ENCODE measurements at places on chromosomes 5 and 9.

DNA sequence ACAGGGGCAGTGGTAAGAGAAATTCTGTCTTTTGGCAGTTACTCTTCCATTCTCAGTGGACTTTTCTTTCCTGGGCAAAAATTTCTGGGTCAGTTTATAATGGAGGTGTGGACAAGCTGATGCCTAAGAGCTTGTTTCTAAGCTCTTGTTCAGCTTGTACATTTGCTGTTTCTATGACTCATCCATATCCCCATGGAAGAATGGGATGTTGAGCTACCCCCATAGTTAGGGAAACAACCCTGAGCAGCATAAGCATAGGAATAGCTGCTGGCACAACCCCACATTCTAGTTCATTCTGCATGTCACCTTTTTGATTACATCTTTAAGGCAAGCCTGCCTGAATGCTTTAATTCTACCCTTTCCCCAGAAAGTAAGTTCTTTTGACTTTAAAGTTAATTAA, 173.3 kb downstream of the PSAT1 start:
- no peak for DNase-seq

DNA sequence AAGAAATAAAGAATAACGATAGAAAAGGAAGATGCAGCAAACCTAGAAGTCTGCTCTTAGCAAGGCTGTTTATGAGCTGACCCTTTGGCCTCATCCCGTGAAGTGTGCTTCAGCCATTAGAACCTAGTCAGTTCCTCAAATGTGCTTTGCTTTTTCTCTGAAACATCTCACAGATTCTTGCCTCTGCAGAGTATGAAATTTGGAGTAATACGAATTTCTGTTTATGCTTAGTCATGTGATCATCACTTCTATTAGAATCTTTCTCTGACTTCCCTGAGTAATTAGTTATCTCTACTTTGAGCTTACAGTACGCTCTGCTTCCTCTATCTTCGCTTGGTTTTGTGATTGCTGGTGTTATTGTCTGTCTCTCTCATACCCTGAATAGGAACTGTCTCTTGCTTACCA, 11.3 kb downstream of the CYSTM1 start:
- no peak for DNase-seq

DNA sequence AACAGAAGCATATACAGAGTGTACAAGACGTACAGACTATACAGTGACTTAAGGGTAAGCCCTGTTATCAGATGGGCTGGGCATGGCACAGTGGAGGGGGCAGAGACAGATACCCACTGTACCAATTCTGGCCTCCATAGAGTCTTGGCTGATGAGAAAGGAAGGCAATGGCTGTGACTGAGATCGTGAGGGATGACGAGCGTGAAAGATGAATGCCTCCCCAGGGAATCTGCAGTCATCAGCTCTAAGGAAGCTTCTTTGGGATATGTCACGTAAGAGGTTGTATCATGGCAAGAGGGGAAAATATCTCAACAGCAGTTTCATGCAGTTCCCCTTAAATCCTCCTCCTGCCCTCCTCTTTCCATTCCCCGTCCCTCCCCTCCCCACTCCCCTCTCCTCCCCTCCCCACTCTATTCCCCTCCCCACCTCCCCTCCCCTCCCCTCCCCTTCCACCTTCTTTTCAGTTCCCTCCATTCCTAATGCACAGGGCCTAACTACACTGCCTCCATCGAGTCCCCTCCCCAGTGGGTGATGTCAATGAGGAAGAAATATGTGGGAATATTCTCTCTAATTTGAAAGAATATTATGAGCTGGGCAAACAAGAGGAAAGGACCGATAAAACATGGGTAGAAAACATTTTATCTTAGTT, 226.4 kb upstream of the DAP start:
- no peak for DNase-seq

- DNase-seq, result no peak
Observed at GRCh38 chr5:76425928-76426804, 23.1 kb downstream of the IQGAP2 start.

DNA sequence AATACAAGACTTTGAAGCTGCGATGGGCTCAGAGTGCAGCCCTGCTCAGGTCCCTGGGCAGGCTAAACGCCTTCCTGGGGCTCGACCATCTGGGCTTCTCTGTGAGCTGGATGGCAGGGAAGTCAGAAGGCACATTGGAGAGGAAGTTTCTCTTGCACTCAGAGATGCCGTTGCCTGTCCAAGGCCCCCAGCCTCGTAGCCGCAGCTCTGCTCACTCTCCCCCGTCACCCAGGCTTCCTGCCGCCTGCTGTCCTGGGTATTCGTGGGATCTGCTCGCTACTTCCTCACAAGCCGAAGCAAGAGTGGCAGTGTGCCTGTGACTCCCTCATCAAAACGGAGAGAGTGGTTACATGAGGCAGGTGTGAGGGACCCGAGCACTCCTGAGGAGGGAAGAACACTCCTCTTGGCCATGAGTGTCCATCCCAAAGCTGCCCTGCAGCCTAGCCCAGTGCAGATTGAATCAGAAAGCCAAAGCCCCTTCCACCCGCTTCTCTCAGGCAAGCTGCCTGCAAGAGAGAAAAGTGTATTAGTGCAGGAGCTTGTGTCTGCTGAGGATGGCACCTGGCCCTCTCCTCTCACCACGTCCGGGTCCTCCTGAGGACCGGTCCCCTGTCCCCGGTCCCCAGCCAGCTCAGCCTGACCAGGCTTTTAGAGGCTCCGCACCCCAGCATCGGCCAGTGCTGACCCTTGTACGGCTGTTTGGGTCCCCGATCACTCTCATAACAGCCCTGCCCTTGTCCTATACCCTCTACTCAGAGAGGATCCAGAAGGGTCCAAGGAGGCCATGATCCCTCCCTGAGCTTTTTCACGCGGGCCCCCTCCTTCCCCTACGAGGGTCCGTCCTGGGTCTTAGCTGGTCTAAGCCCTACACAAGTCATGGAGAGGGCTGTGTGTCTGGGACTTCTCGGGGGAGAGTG, 7.3 kb downstream of the FCN2 start:
- no peak for DNase-seq

DNA sequence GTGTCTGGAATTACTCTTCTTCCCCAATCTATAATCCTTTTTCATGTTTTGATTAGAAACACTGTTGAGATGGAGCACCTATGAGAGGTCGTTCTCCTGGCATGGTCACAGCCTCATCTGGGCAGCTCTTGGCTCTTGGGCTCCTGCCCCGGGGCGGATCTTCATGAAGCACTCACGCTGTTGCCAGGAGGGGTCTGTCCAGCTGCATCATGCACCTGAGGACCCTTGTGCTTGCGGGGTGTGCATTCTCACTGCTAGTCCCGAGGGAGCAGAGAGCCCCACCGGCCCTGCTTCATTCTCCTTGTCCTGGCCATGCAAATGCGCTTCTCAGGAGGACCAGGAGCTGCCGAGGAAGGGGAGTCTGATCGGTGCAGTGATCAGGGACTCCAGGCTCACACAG, 117.6 kb upstream of the S1PR3 start:
- DNase-seq, result no peak

DNA sequence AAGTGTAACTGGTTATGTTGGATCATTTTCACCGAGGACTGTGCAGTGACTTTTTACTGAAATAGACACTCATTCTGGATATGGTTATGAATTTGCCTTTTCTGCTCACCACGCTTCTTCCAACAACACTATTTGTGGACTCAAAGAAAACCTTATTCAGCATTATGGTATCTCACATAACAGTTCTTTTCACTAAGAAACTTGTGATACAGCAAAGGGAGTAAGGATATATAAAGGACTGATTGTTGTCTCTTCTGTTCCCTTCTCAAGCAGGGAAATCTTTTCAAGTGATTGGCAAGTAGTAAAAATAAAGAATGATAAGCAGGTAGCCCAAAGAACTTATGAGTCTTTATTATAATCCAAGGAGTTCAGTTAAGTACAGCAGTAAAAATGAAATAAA, 131.5 kb upstream of the SV2C start:
- DNase-seq, result no peak

GRCh38 chr5:66113160-66113559, 30.9 kb upstream of the SREK1 start:
- no peak for DNase-seq

GRCh38 chr5:92979716-92980115, 601.3 kb downstream of the NR2F1-AS1 start:
- no peak for DNase-seq

DNA sequence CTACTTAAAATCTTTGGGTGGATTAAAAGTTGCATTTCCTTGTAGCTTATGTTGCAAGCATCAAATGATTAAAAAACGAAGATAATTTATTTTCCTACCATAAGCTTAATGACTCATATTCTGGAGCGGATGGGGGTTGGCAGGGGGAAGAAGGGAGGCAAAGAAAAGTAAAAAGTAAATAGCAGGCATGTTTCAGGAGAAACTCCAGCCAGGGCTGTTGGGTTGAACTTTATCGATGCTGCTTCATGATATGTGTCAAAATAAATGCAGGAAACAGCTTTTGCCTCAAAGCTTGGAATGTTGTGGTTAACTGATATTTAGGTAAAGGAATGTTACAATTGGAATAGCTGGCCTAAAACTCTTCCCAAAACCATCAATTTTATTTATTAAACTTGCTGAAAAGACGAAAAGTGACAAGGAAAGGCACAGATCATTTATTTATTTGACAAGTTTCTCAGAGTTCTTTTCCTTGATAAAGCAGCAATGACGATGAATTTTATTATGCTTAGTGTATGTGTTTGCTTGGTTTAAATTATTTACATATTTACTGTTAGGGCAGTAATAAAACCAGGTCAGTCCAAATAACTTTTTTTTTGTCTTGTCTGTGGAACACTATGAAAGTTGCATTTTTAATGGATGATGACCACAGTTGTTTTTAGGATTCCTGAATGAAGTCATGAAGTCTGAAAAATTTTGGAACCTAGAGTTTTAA, 177.9 kb downstream of the PCSK1 start:
- DNase-seq, result no peak

DNA sequence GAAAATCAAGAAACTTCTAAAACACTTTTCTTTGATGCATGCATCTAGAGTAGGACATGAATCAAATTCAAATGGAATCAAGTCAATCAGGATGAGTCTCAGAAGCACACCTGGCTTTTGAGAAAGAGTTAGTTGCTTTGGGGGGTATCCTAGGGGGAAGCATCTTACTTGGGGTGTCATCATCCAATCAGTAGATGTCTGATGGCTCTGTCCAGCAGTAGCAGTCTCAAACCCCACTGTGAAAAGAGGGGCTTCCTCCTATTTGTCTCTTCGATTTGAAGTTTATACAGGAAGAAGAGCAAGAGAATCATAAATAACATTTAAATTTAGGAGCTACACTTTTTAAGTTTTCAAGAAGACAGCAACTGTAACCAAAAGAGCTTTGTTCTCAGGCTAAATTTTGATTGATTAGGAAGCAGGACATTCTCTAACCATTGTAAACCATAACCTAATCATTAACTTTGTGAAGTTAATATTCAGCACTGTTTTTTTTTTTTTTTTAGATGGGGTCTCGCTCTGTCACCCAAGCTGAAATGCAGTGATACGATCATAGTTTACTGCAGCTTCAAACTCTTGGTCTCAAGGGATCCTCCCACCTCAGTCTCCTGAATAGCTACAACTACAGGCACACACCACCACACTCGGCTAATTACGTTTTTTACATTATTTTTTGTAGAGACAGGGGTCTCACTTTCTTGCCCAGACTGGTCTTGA, 614.7 kb downstream of the CSNK1G3 start:
- no peak for DNase-seq

GRCh38 chr9:74775396-74775795, 112.3 kb downstream of the TRPM6 start:
- no peak for DNase-seq

DNA sequence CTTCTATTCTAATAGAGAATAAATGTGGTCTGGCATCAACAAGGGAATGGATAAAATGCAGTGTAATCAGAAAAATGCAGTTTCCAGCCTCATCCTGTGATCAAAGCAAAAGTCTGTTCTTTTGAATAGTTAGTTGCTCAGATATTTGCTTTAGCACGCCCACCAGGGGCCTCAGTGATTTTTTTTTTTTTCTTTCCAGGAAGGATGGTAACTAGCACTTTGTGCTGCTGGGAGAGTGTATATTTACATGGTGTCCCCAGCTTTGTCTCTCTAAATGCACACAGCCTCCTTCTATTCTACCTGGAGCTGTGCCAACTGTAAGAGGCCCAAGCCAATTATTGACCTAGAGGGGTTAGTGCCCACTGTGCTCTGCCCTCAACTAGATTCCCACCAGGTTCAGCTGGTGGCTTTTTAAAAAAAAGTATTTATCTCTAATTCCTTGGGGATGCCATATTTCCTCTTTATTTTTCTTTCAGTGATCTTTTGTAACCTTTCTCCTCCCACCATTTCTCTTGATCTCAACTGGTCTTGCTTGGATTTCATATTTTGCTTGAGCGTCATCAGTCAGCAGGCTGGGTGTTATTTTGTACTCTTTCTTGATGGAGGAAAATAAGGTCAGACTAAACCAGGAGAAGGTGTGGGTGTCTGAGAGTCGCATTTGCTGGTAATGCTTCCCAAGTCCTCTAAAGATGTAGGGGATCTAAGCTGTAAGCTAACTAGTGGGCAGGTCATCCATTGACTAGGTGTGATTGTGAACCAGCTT, 193.0 kb upstream of the C9orf72 start:
- DNase-seq, result no peak

- no peak for DNase-seq
Observed at GRCh38 chr5:67283988-67284487, 87.4 kb upstream of the CD180 start.

DNA sequence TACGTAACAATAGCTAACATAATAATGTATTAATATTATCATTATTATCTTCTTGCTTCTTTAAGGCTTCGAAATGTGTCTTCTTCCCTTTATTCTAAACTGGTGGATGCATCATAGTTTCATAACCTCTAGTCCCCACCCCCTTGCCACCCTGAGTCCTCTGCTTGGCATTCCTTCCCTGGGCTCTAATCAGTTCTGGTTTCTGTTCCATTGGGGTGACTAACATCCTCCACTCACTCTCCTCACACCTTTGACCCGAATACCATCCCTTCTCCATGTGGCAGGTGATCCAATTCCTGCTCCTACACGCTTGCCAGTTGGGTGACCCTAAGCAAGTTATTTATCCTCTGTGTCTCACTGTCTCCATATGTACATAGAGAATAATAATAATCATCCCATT, 286.1 kb downstream of the TRPM3 start:
- DNase-seq, result no peak

GRCh38 chr5:142263346-142263745, 61.5 kb downstream of the SPRY4 start:
- no peak for DNase-seq

DNA sequence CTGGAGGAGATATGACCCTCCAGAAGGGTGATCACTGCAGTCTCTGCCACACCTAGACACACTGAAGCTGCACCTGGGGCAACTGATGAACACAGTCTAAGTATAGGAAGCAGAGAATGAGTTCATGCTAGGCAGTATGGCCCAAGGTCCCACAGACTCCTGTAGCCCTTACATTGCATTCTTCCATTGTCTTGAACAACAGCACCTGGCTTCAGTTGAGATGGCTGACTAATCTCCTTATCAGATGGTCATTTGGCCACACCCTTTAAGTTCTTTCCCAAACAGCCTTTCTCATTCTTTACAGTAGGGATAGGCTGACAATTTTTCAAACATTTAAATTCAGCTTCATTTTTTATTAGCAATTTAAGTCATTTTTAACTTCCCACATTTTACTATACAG, 23.1 kb downstream of the CENPK start:
- DNase-seq, result no peak

GRCh38 chr5:16551628-16552027, 65.2 kb downstream of the RETREG1 start:
- no peak for DNase-seq

- no peak for DNase-seq
Observed at GRCh38 chr5:135991429-135991828, 36.6 kb upstream of the LECT2 start.
